ENCODE measurements at places on chromosomes 5 and 9. TPM values are rescaled to one million over a fixed set of nuclear protein-coding genes. Genes with fewer than 3 reads are reported as not detected.

NIM1K gene
- 0.13 TPM for total RNA-seq

TAS2R1 gene
- not detected for total RNA-seq

SHROOM1 gene
- 25.6 TPM for total RNA-seq

FOXD4L5 gene
- total RNA-seq, result 0.16 TPM

COL5A1 gene
- 0.13 TPM for total RNA-seq

SLC6A7 gene
- not detected for total RNA-seq

RAPGEF6 gene
- 17.7 TPM for total RNA-seq

DEPDC1B gene
- 41.6 TPM for total RNA-seq

GLDC gene
- total RNA-seq, result 0.27 TPM

- no peak for DNase-seq
Observed at GRCh38 chr5:80963521-80963895, 3.3 kb downstream of the RASGRF2 start.

DNA sequence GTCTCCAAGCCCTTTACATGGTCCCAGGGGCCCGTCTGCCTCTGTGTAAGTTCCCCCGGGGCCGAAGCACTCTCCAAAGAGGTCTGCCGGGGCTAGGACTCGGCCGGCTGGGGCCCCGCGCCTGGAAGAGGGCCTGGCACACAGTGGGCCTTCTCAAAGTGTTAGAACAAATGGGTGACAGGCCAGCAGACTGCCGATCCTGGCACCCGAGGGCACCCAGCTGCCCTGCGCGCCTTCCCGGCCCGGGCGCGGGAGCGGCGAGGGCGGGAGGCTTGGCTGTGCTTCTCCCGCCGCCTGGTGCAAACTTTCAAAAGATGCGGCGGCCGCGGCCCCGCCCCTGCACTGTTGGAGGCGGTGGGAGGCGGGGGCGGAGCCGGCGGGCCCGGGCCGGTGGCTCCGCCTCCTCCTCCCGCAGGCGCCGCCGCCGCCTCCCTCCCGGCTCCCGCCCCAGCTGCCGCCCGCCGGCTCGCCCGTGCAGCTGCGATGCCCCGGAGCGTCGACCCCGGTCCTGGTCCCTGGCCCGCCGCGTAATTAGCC, at the start of gene NEURL1B:
Gene NEURL1B (plus strand): TSS at position 442 of the 537 bp plus-strand sequence. CDS start 144 bp downstream, outside the sequence.
- peak; percentile 77 for DNase-seq

DNA sequence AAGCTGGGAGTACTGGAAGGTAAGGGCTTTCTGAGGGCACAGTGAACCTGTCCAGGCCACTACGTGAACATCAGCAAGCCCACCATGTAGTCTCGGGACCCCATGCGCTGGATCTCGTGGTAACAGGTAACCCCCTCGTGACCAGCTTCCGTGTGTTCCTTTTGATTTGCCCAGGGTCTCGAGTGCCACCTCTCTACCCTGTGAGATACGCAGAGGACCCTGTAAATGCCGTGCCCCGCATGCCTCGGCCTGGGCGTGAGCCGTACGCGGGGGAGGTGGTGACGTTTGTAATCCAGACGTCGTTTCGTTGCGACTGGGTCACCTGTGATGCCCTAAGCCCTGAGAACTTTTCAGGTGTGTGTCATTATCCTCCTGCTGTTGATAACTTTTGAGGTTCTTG, 45.5 kb downstream of the TENT4A start:
- DNase-seq, result no peak

DNA sequence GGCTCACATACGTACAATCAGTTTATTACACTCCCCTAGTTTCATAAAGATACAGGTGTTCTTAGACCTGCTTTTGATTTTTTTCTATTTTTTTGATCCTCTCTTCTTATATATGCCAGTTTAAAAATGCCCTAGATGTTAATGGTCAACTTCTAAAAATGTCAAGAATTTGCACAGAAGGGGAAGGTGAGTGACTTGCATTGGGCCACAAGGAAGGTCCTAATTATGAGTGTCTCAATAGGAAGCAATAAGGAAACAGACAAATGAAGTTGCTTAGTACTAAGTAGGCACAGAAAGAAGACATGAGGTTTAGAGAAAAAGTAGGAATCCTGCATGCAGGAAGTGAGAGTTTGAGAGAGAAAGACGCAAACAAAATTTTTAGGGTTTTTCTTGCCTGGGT, 3.2 kb upstream of the CCDC171 start:
- no peak for DNase-seq

DNA sequence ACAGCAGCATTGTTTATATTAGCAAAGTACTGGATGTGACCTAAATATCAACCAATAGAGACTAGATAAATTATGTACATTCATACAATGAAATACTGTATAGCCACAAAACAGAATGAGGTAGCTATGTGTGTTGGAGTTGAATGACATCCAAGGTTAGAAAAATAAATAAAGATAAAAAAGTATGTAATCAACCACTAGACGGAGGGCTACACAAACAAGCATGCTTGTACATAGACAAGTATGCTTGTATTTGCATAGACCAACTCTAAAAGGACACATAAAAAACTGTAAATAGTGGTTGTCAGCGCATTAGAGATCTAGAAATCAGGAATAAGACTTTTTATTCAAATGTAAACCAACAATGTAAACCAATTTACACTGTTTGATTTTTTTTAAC, 3.0 kb downstream of the FEM1C start:
- no peak for DNase-seq

- DNase-seq, result no peak
Observed at GRCh38 chr5:138160706-138161105, 17.7 kb downstream of the BRD8 start.

GRCh38 chr9:37511016-37512010, 25.6 kb downstream of the POLR1E start:
- peak; percentile 72 for DNase-seq

GRCh38 chr9:69829484-69829883, 8.9 kb downstream of the CFAP95 start:
- DNase-seq, result no peak

GRCh38 chr9:87267251-87268070, 230.2 kb upstream of the DAPK1 start:
- DNase-seq, result no peak

DNA sequence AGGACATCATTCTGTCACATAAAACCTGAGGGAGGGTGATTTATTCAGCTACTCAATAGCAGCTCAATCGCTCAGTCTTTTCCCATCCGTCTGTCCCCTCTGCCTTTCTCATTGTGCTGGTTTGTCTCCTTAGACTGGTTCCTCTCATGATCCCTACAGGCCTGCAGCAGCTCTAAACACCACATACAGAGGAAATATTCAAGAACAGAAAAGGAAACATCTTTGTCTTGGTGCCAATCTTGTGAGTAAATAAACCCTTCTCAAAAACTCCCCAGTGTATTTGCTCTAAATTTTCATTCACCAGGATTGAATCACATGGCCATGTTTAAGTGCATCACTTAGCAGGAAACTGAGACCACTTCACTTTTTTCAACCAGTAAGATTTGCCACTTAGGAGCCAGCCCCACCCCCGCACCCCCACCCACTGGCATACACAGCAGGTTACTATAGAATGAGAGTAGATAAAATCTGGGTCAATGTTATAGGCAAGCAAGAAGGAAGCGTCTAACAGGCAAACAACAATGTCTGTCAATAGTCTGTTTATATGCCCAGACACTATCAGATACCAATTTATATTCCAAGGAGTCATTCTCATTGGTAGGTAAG, 895.5 kb upstream of the DMAC1 start:
- DNase-seq, result no peak

DNA sequence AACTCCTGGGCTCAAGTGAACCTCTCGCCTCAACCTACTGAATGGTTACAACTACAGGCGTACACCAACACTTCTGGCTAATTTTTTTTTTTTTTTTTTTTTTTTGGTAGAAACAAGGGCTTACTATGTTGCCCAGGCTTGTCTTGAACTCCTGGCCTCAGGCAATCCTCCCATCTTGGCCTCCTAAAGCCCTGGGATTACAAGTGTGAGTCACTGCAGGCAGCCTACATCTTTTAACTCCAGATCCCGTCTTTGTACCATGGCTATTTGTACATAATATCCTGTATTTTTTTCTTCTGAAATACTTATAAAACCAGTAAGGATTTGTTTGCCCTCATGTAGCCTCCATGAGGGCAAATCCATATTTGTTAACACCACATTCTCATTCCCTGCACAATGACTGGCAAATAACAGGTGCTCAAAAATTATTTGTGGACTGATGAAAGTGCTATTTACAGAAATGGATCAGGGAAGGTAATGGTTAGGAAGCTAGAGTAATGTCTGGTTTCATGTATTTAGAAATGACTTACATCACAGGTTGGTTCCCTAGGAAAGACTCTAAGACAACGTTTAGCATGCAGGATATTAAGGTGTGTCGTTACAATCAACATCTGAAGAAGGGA, 51.9 kb upstream of the POU5F2 start:
- DNase-seq, result no peak

DNA sequence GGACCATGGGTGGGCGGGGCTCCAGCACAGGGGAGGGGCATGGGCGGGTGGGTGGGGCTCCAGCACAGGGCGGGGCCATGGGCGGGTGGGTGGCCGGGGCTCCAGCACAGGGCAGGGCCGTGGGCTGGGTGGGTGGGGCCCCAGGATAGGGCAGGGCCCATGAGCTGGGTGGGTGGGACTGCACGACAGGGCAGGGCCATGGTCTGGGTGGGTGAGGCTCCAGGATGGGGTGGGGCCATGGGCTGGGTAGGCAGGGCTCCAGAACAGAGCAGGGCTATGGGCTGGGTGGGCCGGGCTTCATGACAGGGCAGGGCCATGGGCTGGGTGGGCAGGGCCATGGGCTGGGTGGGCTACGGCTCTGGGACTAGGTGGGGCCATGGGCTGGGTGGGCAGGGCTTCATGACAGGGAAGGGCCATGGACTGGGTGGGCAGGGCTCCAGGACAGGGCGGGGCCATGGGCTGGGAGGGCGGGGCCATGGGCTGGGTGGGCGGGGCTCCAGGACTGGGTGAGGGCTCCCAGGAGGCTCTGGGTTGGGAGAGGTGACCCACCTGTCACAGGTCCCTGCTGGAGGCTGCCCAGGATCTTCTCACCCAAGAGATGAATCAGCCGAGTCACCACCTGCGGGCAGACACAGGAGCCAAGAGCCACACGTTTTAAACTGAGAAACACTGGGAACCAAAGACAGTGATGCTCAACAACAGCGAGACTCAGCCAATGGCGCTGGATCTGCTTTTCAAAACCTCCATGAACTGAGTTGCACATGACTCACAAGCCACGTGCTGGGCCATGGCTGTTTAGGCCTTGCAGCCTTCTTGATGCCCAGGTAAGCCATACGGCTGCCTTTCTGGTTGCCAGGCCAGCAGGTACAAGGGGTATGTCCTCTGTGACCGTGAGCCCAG, 33.6 kb upstream of the NSMF start:
- peak; percentile 99 for DNase-seq

DNA sequence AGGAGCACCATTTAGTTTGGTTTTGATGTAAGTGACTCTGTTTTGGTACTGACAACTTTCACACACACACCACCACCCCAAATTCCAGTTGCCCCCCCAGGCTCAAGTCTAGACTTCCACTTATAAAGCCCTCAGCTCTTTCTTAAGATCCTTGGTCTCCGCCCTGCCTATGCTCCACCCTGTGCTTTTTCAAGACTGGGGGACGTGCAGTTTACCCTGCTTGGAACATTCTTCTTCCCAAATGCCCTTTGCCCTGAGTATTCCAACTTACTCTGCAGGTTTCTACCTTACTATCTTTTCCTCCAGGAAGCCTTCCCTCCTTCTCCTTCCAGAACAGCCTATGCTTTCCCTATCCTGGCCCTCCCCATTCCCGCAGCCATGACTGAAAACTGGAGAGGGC, 1.5 kb upstream of the TRIM14 start:
- no peak for DNase-seq
